ENCODE measurements at places on chromosomes 5 and 9.
A peak's percentile ranks its signal among the peaks of the same experiment; 100 is the strongest.

- no peak for DNase-seq
Observed at GRCh38 chr5:167790462-167791260, 500.8 kb upstream of the WWC1 start.

DNA sequence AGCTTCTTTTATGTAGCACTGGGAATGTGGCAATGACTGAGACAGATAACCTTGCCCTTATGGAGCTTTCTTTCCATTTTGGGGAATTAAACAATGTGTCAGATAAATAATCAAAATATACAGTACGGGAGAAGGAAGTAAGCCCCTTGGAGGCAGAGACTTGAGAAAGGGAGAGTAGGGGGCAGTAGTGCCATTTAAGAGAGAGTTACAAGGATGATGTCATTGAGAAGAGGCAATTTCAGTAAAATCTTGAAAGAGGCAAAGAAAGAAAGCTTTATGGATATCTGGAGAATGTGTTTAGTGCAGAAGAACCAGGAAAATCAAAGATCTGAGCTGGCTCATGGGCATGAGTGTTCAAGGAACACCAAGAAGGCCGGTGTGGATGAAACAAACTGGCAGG lies 77.3 kb downstream of the KCTD16 start:
- no peak for DNase-seq

GRCh38 chr9:15191378-15191777 lies 115.6 kb downstream of the TTC39B start:
- no peak for DNase-seq

- DNase-seq: peak; percentile 90
Observed at GRCh38 chr5:154520861-154521453, 42.9 kb upstream of the HAND1 start.

GRCh38 chr9:21830589-21830988 lies 28.2 kb downstream of the MTAP start:
- DNase-seq: no peak

DNA sequence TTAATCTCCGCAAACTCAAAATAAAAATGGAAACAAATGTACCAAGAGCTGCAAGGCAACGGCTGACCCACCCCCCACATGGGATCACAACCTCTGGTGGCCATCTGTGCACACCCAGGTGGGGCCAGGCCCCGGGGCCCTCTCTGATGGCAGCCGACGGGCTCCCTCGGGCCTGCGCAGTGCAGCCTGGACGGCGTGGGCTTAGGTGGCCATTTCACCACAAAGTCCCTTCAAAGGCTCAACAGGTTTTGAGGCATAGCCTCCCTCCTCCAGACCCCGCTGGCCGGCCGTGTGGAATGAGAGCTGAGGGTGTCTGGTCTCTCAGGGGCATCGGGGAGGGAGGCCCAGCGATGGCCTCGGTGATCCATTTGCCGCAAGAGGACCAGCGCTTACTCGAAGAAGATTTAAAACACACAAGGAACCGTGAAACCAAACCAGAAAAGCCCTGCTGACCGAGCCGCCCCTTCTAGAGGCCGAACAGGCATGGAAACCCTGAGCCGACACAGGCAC lies 42.7 kb upstream of the CEP72 start:
- DNase-seq: no peak

- no peak for DNase-seq
Observed at GRCh38 chr9:8207596-8207995, 408.0 kb upstream of the DMAC1 start.

DNA sequence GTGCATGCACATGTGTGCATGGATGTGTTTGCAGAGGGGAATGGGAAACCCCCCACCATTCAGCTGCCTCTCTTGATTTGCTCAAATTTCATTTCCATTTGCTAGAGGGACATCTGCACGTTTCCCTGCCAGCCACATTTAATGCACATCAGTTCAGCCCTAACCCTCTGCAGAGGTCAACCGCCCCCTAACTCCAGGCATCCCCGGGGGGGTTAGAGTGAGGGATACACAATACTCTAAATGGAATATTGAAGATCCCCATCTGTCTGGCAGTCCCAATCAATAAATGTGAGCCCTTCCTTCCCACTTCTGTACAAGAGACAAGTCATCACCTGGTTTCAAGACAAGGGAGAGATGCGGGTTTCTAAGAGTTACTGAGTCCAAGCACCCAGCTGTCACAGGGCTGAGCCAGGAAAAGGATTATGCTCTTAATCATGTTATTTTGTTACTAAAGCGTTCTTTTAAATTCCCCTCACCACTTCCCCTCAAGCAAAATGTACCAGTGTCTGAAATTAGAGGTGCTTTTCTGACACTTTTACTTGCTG lies 134.1 kb downstream of the SEMA6A start:
- DNase-seq: no peak

DNA sequence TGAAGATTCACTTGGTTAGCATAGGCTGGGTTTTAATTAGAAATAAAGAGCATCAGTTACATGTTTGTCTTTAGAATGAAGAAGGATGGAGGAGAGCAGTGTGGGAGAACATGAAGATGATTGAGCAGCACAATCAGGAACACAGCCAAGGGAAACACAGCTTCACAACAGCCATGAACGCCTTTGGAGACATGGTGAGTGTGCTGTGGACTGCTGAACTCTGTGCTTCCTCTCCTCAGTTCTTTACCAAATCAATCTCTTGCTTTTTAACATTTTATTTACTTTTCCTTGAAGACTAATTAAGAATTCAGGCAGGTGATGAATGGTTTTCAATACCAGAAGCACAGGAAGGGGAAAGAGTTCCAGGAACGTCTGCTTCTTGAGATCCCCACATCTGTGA lies 38.2 kb upstream of the SPATA31E1 start:
- DNase-seq: no peak

GRCh38 chr9:108708448-108708847 lies 147.3 kb downstream of the ACTL7B start:
- DNase-seq: no peak

- DNase-seq: no peak
Observed at GRCh38 chr5:136006164-136006563, 22.6 kb upstream of the TGFBI start.

GRCh38 chr5:50767588-50767987 lies 101.2 kb downstream of the PARP8 start:
- DNase-seq: no peak

DNA sequence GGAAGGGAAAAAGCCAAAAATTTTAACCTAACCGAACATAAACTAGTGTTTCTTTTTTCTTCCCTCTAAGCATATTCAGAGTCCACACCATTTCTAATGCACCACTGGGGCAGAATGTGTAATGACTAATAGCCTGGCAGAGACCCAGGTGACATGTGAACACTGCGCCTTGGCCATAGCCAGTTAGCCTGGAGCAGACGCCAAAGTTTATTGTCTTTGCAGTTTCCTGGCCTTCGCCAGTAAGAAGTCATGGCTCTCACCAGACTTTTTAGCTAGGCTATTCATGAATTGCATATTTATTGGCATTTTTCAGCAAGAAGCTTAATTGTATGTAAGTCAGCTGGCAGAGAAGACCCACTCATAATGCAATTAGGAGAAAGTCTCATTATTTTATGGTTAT lies 182.8 kb upstream of the SLC27A6 start:
- DNase-seq: no peak

GRCh38 chr5:125890511-125890931 lies 532.7 kb upstream of the GRAMD2B start:
- DNase-seq: no peak

GRCh38 chr5:58188262-58188651 lies 271.6 kb downstream of the PLK2 start:
- DNase-seq: peak; percentile 27

DNA sequence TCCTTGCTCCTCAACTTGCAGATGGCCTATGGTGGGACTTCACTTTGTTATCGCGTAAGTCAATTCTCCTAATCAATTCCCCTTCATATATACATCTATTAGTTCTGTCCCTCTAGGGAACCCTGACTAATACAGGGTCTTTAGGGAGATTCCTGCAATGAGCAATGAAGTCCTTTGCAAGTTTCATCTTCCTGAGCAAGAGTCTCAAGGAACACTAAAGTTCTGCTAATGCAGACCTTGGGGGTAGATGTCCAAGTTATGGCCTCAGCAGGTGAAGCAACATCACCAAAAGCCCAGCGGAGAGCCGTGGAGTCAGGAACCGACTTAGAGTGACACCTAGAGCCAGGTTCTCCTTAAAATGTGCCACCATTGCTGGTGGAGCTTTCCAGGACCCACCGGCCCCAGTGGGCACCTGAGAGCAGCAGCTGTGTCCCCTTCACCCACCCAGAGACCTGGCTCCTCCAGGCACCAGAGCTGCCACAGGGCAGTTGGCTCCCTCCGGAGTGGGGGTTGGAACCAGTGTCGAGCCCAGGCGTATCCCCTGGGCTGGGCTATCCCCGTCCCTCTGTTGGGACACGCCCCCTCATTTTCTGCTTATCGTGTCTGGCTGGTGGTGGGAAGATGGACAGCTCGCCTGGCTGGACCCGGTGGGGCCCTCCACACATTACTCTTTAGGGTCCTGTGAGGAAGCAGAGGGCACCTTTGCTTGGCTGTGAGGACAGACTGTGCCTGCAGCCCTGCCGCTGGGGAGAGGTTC lies 10.9 kb upstream of the FCN1 start:
- DNase-seq: no peak

DNA sequence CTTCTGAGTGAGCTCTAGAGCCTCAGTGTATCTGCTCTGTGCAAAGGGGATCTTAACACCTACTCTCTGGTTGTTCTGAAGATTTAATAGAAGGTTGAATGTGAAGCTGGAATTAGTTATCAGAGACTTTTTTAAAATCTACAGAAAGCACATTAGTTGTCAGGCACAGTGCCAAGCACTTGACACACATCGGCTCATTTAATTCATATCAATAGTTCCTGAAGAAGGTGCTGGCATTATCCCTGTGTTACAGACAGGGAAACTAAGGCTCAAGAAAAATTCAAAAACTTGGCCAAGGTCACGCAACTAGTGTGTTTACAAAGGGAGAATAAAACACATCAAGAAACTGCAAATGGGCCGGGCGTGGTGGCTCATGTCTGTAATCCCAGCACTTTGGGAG lies 80.2 kb downstream of the FGF18 start:
- DNase-seq: no peak

DNA sequence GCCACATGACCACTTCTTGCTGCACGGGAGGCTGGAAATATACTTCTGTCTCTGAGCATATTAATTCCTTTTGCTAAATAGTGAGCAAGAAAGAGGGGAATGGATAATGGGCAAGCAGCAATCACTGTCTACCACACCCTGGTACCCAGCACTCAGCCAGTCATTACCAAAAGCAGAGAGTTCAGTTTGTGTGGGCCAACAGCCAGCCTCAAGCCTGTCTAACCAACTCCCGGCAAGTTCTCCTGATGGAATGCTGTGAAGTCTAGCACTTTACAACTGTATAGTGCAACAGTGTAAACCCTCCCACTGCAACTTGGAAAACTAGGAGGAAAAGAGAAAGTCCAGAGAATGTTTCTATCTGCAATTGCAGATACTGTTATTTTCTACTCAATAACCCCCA lies 47.8 kb downstream of the PLK2 start:
- DNase-seq: no peak

DNA sequence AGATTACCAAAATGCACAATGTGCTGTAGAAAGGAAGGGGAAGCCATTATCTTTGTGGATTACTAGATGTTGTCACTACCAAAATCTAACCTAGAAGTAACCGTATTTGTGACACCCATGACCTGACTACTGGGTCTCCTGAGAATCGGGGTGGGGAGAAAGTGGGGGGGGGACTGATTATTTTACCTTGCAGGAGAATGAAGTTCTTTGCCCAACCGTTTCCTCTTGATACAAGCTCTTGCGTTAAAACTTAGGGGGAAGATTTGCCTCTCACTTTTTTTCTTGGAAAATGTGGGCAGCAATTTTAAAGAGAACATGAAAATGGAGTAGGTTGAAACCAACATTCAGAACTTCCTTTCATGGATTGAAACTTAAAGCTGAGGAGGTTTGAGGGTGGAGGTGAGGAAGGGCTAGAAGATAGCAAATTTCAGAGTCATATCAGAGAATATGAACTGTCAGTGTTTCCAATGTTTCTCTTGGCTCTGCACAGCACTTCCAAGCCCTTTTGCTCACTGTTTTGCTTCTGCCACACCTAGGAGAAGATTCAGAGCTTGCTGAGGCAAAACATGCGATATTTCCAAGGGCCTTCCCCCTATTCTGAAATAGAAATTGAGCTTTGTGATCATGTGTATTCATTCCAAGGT lies 280.8 kb downstream of the AOPEP start:
- no peak for DNase-seq

- DNase-seq: no peak
Observed at GRCh38 chr5:15850536-15850935, 329.1 kb downstream of the MARCHF11 start.

- no peak for DNase-seq
Observed at GRCh38 chr5:155293605-155294178, 280.1 kb downstream of the KIF4B start.

GRCh38 chr9:109767404-109767803 lies 12.6 kb upstream of the PALM2AKAP2 start:
- DNase-seq: no peak

DNA sequence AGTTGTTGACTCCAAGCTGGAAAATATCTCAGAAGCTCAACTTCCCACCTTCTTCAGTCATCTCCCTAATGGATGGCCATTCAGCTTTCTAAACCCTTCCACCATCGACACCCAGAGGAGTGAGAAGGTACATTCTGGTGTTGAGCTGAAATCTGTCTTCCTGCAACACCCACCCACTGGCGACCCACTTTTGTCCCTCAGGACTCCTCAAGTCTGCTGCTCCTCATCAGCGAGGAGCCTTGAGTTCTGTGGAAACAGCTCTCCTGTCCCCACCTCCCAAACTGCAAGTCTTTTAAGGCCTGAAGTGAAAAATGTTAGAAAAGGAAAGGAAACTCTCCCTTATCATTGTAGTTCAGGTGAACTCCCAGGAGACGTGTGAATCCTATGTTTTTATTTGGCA lies 111.5 kb upstream of the HAND1 start:
- DNase-seq: no peak

DNA sequence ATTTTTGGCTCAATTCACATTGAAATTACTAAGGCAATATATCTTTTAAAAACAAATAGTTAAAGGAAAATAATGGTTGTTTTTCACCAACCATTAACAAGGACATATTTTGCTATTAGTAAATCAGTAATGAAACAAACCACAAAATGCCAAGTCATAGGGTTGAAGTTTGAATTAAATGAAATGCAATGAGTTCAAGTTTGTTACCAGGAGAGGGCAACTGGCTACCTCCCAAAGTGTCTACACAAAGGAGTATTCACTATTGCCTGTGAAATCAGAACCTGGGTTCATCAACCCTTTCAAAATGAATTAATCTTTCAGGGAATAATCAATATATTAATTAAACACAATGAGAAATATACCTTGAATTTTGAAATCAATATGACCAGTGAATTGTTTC lies 138.4 kb upstream of the DMRTA1 start:
- no peak for DNase-seq

DNA sequence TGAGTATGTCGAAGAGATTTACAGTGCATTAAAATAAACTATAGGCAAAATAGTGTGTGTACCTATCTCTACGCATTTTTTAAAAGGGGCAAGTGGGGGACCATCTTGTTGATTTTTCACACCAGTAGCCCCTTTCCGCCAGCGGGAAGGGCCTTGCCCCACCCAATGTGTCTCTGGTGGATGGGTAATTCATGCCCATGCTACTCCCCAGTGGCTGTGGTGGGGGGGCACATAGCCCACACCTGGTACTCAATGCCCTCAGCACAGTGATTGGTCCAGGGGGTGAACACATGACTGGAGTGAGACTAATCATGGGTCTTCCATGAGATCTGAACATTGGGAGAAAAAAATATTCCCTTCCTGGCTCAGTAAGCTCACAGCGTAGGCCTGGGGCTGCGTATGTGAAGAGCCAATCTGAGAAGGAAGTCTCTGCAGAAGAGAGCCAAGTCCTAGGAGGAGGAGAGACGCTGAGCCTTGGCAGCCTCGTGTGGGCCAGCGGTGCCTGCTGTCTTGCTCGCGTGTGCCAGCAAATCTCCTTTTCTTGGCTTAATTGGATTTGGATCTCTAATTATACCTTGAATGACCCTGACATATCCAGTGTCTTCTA lies 103.4 kb downstream of the ADAMTS2 start:
- no peak for DNase-seq

Data from neural progenitor cell (in vitro differentiated cells).